NCI-H510A (cell line): ENCODE measurements at places on chromosomes 1 and 21.

DNA sequence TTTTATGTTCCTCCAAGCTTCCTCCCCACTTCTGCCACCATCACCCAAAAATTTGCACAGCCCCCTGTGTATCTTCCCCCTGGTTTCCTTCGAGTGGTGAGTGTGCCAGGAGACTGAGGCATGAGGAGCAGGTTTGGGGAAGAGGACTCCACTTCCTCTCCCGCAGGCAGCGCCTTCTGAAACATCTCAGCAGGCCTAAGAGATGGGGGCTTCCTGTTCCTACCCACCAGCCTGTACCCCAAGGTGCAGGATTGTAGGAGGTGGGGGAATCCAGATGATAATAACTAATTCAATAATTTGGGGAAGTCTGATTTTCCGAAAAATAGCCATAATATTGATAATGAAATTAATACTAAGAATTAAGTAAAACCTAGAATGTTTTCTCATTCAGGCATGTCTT lies 62.4 kb downstream of the RHBG start:
- DNase-seq = no peak

DNA sequence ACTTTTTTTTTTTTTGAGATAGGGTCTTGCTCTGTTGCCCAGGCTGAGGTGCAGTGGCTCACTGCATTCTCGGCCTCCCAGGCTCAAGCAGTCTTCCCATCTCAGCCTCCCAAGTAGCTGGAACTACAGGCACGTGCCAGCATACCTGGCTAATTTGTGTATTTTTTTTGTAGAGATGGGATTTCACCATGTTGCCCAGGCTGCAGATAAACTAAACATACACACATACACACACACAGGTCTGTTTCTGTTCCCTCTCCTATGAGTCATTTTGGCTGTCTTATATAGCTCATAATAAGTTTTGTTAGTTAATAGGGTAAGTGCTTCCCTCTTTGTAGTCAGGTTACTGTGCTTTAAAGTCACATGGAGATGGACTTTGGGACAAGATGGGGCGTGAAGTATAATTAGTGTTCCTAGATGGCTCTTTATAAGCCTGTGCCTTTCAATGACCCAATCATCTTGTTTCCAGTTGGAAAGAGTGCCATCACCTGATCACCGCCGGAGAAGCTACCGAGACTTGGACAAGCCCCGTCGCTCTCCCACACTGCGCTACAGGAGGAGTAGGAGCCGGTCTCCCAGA lies 9.1 kb downstream of the PRPF38A start:
- DNase-seq = no peak

DNA sequence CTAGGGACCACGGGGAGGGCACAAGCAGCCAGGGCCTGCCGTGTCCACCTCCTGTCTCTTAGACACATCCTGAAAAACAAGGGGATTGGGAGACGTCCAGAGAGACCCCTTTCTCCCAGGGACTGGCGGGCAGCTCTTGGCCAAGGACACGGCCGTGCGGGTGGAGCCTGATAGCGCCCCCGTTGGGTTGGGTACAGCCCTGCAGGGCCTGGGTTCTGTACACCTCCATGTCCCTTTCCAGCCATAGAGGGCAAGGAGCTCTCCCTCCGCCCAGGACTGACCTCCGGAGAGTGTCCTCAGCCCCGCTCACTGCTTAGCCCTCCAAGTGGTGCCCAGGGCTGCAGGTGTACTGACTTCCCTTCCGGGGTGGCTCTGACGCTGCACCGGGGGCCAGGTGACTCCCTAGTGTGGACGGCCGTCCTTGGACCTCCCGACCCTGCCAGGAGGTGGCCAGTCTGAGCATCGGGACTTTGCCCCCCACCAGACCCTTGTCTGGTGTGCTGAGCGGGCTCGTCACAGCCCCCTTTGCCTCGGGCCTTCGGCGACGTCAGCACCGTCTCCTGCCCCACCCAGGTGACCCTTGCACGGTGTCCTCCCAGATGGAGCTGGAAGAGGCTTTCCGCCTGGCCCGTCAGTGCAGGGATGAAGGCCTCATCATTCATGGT lies 5.8 kb downstream of the PRKCZ start:
- DNase-seq = no peak

GRCh38 chr1:177511036-177511435 lies 340.3 kb downstream of the BRINP2 start:
- DNase-seq = no peak

DNA sequence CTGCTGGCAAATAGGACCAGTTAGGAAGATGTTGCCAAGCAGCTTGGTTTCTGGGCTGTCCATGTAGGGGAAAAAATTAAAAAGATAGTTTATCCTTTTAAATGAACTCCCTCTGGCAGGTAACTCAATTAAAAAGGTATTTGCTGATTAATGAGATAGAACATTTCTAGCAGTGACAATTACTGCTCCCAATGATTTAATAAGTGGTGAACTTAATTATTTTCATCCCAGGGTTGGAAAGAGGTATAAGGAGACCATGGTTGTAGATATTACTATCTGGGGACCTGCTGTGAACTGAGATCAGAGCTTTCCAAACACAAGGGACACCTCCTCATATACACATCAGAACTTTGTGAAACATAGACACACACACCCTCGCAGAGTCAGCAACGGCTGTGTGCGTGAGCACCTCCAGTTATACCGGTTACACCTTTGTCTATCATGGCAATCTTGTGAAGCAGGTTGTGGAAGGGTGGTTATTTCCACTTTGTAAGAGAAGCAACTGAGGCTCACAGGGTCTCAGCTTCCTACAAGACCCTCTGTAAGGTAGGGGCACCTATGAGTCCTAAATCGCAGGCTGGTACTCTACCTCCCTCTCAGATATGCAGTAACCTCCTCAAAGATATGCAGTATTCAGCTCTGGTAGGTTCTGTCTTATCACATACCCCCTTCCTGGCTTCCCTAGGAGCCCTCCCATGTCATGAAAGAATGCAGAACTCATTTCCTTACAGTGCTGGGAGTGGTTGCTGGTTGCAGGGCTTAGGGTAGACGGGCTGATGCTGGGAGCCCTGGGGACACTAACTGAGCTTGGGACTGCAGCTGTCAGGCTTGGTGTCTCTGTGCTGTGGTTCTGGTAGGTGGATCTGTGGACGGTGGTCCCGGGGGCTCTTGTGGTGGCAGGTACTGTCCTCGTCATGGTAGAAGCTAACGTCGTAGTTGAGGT lies 18.5 kb upstream of the MAGOH start:
- no peak for DNase-seq

- no peak for DNase-seq
Observed at GRCh38 chr1:45619149-45619921, 4.5 kb downstream of the CCDC17 start.
